NCI-H1092 treated with DMSO at 0.1 percent for 48 hours (cell line): ENCODE measurements at places on chromosomes 7 and 10.

- DNase-seq: no peak
Observed at GRCh38 chr7:157566631-157567006, 229.8 kb downstream of the DNAJB6 start.

- no peak for DNase-seq
Observed at GRCh38 chr10:124741922-124742412, 2.2 kb downstream of the FAM53B start.

- no peak for DNase-seq
Observed at GRCh38 chr7:152140560-152140959, 115.1 kb downstream of the GALNT11 start.

DNA sequence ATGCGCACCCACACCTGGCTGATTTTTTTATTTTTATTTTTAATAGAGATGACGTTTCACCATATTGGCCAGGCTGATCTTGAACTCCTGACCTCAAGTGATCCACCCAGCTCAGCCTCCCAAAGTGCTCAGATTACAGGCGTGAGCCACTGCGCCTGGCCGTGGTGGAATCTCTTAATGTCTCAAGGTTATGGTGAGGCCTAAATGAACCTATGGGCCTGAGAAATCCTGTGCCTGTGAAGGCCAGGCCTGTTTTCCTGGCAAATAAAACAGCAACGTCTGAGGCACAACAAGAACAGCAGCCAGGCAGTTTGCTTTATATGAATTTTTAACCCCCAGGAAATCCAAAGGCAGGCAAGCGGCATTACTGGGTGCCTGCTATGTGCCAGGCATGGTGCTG, 297.5 kb upstream of the ZMIZ1 start:
- no peak for DNase-seq

DNA sequence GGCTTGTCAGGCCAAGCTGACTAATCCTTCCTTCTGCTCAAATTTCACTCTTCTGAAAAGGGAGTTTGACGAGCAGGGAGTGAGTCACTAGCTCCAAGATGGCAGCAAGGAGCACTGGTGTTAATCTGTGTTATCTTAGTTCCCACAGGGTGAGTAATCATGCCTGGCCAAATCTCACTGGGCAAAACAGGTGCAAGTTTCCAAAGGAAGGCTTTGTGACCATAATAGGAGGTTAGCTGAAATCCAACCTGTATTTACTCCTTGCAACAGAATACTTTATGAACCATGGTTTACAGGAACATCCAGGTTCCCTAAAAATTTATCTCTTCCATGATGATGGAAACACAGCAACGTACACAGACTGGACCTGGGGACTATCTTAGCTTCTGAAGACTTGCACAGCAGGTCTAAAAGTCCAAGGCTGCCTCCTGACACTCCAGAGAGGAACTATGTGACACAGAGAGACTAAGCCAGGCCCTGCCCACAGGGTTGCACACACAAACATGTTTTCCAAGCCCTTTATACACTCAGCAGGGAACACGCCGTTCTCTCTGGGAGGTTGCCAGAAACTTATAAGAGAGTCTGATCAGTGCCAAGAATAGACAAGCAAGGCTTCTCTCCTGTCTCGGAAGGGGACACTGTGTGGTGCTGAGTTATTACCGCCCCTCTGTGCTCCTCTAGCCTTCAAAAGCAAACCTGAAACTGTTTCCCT, 46.3 kb downstream of the PDK4 start:
- DNase-seq: peak; percentile 90

DNA sequence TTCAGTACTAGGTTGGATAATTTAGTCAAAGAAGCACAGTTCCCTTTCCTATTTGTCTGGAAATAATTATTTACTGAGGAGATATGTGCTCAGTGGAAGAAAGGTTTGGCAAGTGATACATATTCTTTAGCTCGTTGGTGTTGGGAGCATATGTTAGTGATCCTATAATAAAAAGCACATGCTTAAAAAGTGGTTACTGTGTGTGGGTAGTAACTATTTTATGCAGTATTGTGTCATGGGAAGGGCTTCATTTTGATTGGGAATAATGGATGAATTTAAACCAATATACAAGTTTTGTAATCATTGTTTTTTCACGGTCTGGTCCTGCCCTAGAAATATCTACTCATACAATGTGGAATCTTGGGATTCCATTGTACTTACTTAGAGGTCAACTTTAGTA, 188.7 kb upstream of the PPP1R3A start:
- no peak for DNase-seq

DNA sequence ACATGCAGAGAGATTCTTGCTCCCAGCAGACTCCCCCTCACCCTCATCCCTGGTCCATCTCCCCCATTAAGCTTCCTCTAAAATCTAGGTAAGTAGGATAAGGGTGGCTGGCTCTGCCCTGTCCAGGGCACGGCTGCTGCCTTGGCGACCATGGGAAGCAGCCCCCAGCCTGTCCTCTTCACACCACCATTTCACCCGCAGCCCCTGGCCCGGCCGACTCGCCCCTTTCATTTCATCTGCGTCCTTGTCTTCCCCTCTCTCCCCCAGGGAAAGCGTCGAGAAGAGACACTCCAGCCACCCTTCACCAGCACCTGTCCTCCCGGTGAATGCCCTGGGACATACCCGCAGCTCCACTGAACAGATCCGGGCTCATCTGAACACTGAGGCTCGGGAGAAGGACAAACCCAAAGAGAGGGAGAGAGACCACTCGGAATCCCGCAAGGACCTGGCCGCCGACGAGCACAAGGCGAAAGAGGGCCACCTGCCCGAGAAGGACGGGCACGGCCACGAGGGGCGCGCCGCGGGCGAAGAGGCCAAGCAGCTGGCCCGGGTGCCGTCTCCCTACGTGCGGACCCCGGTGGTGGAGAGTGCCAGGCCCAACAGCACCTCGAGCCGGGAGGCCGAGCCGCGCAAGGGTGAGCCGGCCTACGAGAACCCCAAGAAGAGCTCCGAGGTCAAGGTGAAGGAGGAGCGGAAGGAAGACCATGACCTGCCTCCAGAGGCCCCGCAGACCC, 342.3 kb upstream of the GALNT17 start:
- DNase-seq: no peak

GRCh38 chr7:1590887-1591286, 21.1 kb upstream of the PSMG3 start:
- no peak for DNase-seq

GRCh38 chr7:76507723-76508406, 2.5 kb upstream of the UPK3B start:
- no peak for DNase-seq

- no peak for DNase-seq
Observed at GRCh38 chr10:97823734-97824133, 25.9 kb upstream of the GOLGA7B start.

GRCh38 chr7:100894860-100895700, 608 bp downstream of the ACHE start:
- DNase-seq: no peak

- no peak for DNase-seq
Observed at GRCh38 chr10:18157881-18158280, 17.7 kb downstream of the CACNB2 start.

DNA sequence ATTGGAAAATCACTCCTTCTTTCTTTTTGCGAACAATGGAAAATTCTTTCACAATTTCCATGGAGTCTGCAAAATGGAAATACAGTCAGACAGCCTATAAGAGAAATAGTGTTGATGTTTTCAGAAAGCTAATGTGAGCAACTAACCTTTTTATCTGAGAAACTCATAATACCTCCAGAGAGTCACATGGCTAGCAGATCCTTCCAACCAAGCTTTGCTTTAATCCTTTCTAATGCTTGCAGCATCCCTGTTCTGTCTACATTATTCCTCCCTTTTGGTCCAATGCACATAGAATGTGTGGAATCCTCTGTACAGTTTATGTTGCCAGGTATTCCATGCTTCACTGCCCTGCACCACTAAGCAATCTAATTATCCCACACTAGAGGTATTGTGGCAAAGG, 717.5 kb upstream of the LRRN3 start:
- no peak for DNase-seq
